Cerebellar cortex (tissue), 1 donor: ENCODE measurements at places on chromosomes 4 and X.
A peak's percentile ranks its signal among the peaks of the same experiment; 100 is the strongest.

- DNase-seq, result peak; percentile 60
Measured at GRCh38 chrX:46912098-46912602, at the start of gene JADE3. TSS of gene JADE3 (plus strand) at chrX:46912421. CDS start at chrX:46984895, 72,474 bp downstream.

GRCh38 chr4:930827-931193 lies 1.3 kb downstream of the GAK start:
- no peak for DNase-seq

DNA sequence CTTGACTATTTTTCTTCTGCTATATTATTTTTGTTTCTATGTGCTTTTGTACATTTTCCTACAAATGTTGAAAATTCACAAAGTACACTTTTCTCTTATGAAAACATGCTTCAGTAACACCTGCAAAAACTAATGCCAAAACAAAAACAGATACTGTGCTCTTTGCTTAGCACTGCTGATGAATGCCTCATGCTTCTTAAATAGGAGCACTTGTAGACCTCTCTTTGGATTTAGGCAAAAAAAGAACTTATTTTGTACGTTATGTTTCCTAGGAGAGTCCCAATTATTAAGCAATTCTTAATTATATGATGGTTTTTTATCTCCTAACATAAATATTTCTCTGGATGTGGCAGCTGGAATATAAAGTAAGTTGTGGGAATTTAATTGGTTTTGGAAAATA lies 285.0 kb upstream of the ARSJ start:
- no peak for DNase-seq

- no peak for DNase-seq
Measured at GRCh38 chr4:71663780-71664179, 120.1 kb downstream of the GC start.

GRCh38 chr4:88146891-88147290 lies 11.5 kb downstream of the ABCG2 start:
- DNase-seq, result no peak

GRCh38 chrX:11386001-11386523 lies 92.8 kb downstream of the AMELX start:
- no peak for DNase-seq
